ENCODE measurements at places on chromosomes 2 and 18.

DNA sequence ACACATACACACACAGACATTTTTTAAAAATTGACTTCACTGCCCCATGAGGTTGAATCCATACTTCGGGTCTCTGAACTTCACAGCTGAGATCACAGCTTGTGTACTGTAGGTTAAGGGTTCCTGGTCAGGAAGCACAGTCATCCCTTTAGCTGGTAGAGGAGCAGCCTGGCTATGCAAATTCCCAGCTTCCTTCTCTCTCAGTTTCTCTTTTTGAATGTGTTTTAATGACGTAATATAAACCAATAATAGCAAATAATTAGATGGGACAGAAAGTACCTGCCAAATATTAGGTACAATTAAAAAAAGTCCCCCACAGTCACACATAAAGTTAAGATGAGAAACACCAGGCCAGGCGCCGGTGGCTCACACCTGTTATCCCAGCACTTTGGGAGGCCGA is 178.7 kb downstream of the ZNF385B start:
- no peak for DNase-seq

DNA sequence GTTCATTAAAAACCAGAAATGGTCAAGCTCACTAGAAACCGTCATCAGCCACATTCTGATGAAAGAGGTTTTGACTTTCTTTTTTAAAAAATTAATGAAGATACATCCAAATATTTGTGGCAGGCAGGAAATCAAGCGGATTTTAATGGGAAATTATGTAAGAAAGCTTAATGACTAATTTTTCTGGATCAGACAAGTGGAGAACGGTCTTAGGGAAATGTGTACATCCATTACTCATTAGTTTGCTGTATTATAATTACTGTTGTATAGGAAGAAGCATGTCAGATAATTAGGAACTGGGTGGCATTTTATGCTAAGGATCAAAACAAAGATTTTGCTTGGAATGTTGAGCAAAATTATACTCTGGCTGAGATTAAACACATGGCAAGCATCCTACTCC is 39.4 kb downstream of the AGAP1 start:
- no peak for DNase-seq

GRCh38 chr2:218245214-218245613 is 15.6 kb upstream of the GPBAR1 start:
- DNase-seq = no peak

DNA sequence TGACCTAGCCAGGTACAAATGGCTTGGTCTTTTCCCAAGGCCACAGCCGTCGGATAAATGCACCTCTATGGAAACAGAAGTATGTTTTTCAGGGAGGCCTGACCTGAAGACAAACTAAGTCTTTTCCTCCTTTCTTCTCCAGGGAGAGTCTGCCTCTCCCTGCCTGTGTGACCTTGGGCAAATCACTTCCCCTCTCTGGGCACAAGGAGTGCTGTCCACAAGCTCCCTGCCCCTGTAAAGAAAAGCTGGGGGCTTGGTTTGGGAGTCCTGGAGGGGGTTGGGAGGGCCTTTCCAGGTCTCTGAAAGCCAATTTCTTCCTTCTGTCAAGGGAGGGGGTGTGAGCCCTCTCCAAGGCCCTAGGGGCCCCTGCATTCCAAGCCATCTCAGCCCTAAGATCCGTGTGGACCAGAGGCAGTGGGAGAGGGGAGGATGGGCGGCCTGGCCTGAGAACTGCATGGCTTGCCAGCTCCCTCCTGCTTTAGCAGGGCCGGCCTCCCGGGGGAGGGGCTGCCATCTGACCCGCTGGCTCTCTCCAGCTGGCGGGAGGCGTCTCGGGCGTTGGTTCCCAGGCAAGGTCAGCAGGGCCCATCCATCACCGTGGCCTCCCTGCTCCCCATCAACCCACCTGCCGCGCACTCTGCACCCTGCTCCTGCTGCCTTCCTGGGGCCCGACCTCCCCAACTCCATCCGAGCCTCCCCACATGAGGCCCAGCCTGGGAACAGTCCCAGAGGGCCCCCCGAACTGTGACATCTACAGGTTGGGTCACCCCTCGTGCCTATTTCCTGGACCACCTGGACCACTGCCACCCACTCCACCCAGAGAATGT is 61.4 kb downstream of the SMAD7 start:
- no peak for DNase-seq

DNA sequence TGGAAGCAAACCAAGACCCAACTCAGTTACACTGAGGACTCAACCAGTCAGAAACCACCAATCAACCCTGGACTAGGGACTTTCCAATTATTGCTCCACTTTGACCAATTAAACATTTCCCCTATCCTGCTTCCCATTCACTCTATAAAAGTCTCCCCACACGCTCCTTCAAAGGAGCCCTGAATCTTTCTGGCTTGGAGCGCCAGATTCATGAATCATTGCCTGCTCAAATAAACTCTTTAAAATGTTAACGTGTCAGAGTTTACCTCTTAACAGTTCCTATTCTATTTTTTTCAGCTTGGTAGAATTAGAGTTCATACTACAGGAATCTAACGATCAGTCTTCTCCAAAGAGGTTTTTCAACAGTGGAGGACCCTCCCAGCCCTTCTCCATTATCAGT is 20.7 kb upstream of the SULT1C2 start:
- DNase-seq = peak; percentile 72

GRCh38 chr2:15763106-15763821 is 171.6 kb downstream of the DDX1 start:
- no peak for DNase-seq

DNA sequence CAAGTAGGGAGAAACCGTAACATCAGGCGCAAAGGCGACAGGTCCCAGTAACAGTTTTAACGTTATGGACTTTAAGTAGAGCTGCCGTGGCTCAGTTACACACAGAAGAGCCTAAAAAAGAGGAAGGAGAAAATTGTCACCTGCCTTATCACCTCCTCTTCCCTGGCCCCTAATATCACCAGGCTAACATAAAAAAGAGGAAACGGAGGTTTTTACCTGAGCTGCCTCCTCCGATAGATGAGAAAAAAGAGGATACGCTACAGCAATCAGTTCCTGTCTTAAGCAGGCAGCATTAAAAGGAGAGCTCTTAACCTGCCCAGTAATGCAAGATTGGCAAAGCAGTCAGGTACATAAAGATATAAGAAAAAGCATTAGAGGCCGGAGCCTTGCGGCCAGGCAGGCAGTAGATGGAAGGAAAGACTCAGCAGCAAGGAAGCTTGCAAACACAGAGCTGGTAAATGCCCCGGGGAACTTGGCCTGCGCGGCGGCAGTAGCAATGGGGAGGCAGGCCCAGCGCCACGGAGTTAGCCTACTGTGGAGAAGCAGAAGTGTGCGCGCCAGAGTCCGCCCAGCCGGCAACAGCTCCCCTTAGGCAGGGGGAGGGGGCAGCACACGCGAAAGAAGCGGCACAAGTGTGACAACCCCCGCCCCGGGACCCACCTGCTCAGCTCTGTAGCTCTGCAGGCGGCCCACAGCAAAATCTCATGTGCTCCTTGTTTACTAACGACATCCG is 116.3 kb upstream of the SCN7A start:
- no peak for DNase-seq

- DNase-seq = peak; percentile 24
Measured at GRCh38 chr18:68427951-68428401, 286.9 kb downstream of the TMX3 start.

DNA sequence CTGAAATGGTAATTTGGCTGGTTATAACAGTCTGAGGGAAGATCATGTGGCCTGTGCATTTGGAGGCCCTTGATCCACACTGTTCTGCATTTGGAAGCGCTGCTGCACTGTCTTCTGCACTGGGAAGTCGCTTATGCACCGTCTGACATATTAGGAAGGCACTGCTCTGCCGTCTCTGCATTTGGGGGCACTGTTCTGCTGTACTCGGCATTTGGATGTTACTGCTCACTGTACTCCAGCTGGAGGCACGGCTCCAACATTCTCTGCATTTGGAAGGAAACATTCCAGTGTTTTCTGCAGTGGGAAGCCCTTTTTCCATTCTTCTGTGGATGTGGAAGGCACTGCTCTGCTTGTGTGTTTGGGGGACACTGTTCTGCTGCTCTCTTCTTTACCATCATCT is 9.6 kb upstream of the PROM2 start:
- DNase-seq = no peak

GRCh38 chr18:45073556-45073955 is 392.9 kb downstream of the SETBP1 start:
- no peak for DNase-seq

DNA sequence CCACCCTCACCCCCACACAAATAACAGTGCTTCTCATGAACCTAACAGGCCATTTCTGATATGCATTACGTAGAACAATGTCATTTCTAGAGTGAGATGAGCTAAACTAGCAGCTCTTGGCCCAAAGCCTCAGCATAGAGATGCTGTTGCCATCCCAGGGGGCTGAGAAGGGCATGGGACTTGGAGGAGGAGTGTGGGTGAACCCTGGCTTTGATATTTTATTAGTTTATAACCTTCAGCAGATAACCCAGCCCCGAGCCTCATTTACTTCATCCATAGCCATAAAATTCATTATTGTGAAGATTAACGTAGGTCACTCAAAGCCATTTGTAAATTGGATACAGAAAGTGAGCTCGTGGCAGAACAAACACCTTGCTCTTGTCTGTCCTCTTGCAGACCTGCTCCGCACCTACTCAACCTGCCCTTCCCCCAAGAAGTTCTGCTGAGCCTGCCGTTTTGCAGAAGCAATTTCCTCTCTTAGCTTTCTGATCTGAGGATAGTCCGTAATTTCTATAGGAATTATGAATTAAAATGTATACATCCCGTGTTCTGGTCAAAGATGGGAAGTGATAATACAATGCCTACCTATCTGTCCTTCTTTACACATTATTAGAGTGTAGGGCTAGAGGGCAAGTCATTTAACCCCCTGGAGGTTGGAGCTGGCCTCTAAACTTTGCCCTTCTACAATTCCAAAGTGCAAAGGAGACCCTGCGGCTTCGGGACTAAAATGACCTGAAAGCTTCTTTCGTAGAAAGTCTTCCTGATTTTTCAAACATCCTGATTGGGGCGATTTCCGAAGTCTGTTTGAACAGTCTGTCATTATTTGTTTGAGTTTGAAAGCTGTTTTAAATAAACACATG is 187.4 kb downstream of the BCL2 start:
- no peak for DNase-seq

GRCh38 chr18:28136071-28136470 is 40.9 kb downstream of the CDH2 start:
- DNase-seq = peak; percentile 83

GRCh38 chr18:73503326-73503725 is 635.5 kb upstream of the NETO1 start:
- DNase-seq = peak; percentile 35

- DNase-seq = no peak
Measured at GRCh38 chr2:37501113-37501512, 156.7 kb downstream of the QPCT start.

- no peak for DNase-seq
Measured at GRCh38 chr2:122531290-122532071, 776.0 kb downstream of the TSN start.

DNA sequence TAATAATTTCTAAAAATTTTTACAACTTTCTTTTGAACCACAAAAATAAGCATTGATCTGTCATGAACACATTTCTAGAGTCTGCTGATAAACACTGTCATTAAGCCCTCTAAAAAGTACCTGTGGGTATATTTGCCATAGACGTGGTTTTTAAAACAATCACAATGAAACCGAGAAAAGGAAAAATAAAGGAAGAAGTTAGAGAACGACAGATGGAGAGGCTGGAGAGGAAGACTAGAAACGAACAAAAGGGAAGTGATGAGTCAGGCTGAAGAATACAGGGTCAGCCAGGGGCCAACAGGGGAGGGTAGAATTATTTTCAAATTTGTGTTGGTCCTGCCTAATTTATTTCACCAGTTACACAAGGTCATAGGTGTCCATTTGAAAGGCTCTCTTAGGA is 62.0 kb downstream of the MYL12B start:
- DNase-seq = peak; percentile 6

DNA sequence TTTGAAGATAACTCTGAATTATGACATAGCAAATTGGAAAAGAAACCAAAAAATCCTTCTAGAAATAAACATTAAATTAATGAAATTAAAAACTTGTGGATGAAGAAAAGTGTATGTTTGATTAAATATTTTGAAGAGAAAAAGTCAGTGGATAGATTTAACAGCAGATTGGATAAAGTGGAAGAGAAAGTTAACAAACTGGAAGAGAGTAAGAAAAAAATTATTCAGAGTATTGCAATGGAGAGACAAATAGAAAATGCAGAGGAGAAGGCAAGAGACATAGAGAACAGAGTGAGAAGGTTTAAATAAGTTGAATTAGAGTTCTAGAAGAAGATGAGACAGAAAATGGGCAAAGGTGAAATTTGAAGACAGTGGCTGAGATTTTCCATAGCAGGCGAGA is 162.8 kb downstream of the DIS3L2 start:
- no peak for DNase-seq

GRCh38 chr2:238722883-238723282 is 125.0 kb upstream of the TWIST2 start:
- DNase-seq = no peak

DNA sequence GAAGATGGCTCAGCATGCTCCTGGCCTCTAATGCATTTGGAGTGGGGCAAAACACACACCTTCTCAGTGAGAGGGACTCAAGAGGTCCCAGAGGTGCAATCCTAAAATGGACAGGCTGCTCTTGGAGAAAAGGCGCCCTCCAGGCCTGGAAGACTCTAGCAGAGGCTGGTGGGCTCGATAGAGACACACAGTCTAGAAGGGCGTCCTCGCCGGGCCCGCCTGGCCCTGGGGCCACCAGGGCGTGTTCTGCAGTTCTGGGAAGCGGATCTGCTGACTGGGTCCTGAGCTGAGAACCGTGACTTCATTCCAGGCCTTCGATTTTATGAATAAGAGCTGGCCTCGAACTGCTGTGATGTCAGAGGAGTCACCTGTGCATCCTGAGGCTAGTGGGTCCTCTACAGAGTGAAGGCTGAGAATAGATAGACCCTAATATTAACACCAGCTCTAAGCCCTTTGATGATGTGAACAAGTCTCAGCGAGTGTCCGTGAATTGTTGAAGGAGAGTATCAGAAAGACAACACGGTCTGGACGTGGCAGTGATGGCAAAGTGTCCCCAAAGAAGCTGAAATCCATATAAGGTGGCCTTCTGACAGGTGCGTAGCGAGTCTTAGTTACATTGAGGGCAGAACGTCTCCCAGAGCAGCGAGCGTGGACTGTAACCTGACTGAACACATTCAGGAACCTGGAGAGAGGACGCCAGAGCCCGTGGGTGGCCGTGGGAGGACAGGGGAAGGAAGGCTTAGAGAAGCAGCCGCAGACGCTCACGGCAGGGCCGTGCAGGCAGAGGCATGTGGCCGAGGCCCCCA is 136.9 kb downstream of the PTGR3 start:
- no peak for DNase-seq

- DNase-seq = no peak
Measured at GRCh38 chr2:120861191-120861575, 125.5 kb downstream of the GLI2 start.

- no peak for DNase-seq
Measured at GRCh38 chr2:68110102-68110501, 47.3 kb upstream of the C1D start.

GRCh38 chr2:137254052-137254451 is 488.7 kb downstream of the THSD7B start:
- no peak for DNase-seq

DNA sequence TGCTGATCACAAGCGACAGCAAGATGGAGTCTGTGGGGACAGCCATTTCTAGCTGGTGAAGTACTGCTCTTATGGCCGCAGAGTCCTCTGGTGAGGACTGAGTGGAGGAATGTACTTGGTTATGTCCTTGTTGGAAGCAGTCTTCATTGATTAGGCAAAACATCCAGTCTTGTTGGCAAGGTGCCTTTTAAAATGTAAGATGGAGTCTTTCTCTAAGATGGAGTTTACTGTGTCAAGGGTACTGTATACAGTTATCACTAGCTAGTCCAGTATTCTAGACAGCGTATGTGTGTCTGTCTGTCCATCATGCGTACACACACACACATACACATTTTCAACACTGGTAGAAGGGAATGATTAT is 74.8 kb downstream of the NPAS2 start:
- no peak for DNase-seq

All from NCI-H226 (cell line).